Transverse colon (tissue), 4 donors: ENCODE measurements at places on chromosomes 12 and 14. TPM values are rescaled to one million over a fixed set of nuclear protein-coding genes. Genes with fewer than 3 reads are reported as not detected.

GRCh38 chr14:97281741-97282140 is 484.6 kb downstream of the VRK1 start:
- no peak for DNase-seq

- no peak for DNase-seq
These were observed 10.9 kb upstream of the PIK3C2G start for GRCh38 chr12:18250313-18250916.

DNA sequence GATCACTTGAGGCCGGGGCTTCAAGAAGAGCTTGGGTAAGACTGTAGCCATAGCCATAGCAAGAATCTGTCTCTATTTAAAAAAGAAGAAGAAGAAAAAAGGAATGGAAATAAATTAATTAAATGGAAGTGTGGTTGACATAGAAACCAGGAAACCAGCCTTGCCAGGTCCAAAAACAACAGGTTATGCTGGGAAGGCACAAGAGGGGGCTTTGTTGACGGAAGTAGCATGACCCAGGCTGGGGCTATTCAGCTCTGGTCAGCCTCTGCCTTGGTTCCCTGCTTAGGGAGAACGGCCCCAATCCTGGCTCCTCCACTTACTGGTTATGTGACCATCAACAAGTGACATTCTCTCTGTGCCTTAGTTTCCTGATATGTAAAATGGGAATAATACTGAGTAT is 14.4 kb upstream of the GPR68 start:
- no peak for DNase-seq

GRCh38 chr12:8554451-8555195 is 13.9 kb upstream of the CLEC4E start:
- no peak for DNase-seq

DNA sequence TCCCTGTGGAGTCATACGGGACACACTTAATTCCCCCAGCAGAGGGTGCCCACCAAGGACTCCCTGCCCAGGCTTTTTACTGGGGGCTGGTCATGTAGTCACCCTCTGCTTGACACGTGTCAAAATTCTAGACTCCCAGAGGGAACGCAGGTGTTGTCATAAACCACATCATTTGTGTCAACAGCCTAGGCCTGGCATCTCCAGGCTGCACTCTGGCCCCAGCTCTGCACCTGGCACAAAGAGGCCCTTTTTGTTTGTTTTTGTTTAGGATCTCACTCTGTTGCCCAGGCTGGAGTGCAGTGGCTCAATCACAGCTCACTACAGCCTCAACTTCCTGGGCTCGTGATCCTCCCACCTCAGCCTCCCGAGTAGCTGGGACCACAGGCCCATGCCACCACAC is 21.1 kb downstream of the BRI3BP start:
- no peak for DNase-seq

The UNC79 gene
- not detected for total RNA-seq

The PTHLH gene
- not detected for total RNA-seq

The INHBC gene
- not detected for total RNA-seq

The KRT83 gene
- total RNA-seq = not detected
